ENCODE measurements at places on chromosomes 13 and 19.

- DNase-seq: no peak
Observed at GRCh38 chr19:9309974-9310446, 372 bp upstream of the ZNF699 start.

DNA sequence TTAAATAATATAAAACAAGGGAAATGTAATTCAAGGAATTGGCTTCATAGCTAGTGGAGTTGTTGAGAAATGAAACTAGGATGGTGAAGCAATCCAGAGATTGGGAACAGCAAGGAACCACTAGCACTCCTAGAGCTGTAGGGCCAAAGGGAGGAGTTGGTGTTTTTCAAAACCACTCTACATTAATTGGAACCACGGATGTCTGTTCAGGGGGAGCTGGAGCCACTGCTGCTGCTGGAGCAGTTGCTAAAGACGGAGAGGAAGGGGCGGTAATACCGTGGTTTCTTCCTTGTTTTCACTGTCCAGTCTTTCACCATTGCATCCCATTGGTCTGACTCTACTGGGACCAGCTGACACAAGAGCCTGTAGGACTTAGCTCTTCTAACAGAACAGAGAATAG lies 8.5 kb downstream of the DNAJC15 start:
- DNase-seq: no peak

GRCh38 chr19:43433689-43434088 lies 19.0 kb downstream of the TEX101 start:
- DNase-seq: no peak

GRCh38 chr19:2149980-2150793 lies 1.2 kb downstream of the AP3D1 start:
- DNase-seq: no peak

GRCh38 chr13:44414716-44415115 lies 41.1 kb downstream of the SERP2 start:
- no peak for DNase-seq

DNA sequence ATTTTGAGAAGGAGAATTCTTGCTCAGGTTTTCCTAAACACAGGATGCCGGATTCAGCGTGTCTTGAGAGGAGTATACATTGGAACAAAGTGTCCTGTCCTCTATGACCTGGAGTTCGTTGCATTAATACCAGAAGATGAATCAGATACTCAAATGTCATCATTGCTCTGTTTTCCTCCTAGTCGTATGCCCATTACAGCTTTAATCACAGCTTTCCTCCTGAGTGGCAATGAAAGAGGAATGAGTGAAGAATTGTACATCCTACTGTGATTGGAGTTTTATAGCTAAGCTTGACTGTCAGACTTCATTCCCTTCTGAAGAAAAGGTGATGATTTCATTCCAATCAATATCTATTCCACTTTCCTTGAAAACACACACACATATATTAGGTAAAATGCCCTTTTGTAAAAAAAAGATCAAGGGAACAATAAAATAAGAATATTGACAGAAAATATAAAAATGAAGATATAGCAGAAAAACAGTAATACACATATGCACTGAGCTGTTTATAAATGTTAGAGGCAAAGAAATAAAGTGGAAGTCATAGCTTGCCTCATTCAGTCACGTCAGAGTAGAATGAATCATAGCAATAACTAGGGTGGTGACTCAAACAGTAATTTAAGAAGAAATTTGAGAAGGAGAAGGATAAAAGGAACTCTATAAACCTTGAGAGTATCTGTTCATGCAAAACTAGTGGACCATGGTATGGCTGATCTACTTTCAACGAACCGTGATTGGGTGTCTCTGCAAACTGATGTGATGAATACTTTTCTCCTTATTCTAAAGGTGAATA lies 501.5 kb downstream of the SUCLA2 start:
- no peak for DNase-seq

DNA sequence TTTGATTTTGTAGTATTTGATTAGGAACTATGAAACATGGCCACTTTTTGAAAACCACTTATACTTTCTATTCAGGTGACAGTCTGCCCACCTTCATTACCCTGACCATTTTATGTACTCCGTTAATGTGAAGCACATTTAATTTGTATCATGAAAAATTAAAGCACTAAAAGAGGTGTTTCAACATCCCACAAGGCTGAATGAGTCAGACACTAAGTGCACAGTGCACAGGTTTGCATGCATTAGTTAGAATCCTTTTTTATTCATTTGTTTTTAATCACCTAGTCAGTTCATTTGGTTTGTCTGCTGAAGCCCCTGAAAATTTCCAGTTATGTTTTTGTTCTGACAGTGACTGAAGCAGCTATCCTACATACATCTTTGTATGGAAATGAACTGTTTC lies 271.0 kb downstream of the SLITRK5 start:
- DNase-seq: no peak

- no peak for DNase-seq
Observed at GRCh38 chr19:1081301-1082164, 13.6 kb downstream of the POLR2E start.

DNA sequence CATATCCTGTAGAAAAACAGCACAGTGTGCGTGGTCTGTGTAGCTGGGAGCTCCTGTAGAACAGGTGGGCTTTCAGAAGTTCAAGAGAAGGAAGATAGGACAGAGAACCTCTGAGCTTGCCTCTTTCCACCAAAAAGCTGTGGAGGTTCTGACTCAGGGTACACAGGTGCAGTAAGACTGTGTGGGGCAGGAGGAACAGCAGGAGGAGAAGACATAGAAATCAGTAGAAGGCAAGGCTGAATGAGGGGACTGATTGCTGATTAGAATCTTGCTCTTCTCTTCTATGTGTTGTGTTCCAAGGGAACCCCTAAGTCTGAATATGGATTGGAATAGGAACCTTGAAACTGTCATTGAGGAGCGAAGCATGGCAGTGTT lies 122.7 kb downstream of the AKAP11 start:
- no peak for DNase-seq

- no peak for DNase-seq
Observed at GRCh38 chr19:42207767-42208271, 9.7 kb downstream of the DEDD2 start.

DNA sequence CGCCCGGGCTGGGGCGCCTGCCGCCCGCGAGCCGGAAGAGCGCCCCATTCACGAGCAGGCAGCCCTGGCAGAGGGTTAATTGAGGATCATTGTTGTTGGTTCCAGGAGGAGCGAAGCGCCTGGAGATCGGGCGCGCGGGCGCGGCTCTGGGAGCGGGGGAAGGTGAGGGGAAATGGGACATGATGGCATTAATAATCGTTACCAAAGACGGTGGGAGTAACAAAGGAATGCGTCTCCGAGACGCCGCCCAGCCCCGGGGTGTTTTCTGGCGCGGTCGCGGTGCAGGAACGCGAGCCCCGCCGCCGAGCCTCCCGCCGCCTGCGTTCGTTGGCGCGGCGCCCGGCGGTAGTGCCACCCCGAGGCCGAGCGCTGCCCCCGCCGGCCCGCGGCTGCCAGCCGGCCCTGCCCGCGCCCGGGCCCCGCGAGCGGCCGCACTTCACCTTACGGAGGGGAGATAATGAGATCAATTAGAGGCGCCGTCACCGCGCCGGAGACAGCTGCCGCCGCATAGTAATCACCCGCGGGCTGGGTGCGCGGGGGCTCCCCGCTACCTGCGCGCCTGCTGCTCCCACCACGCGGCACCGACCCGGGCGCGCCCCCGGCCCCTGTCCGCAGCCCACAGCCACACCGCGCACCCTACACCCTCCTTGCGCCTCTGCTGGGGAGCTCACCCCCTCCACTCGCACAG lies 2.8 kb downstream of the ZNF536 start:
- DNase-seq: no peak

DNA sequence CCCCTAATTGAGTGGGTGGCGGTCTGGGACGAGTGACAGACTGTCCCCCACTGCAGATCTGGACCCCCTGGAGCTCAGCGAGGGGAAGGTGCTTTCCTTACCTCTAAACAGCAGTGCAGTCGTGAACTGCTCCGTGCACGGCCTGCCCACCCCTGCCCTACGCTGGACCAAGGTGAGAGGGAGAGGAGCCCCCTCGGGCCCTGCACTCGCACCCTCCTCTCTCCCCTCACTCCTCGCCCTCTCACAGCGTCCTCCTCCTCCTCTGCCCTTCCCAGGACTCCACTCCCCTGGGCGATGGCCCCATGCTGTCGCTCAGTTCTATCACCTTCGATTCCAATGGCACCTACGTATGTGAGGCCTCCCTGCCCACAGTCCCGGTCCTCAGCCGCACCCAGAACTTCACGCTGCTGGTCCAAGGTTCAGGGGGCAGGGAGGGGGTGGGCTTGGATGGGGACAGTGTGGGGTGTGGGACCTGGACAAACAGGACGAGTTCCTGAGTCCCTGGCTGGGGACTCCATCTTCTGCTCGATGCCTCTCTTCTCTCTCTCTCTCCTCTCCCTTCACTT lies 9.6 kb downstream of the BCAM start:
- no peak for DNase-seq

- DNase-seq: no peak
Observed at GRCh38 chr19:50430888-50431342, 1.8 kb upstream of the MYBPC2 start.

All from stimulated activated CD4-positive, alpha-beta T cell treated with anti-CD3 and anti-CD28 coated beads, TNF-alpha, amount 100 ng/mL, for 4 hours (primary cell).